SHP77 (cell line): ENCODE measurements at places on chromosomes 12 and 14.
A peak's percentile ranks its signal among the peaks of the same experiment; 100 is the strongest.

DNA sequence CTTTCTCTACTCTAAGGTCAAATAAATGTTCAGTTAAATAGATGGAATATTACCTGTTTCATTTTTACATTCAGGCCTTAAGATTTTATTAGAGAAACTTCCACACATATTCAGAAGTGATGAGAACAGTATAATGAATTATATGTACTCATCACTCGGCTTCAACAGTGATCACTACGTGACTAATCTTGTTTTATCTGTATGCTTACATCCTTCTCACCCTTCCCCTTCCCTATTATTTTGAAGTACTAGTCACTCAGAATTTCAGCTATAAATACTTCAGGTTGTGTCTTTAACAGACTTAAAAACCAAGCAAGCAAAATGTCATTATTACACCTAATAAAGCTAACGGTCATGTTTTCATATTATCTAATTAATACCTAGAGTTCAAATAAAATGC, 34.9 kb downstream of the ETV6 start:
- DNase-seq, result no peak

- DNase-seq, result no peak
Observed at GRCh38 chr12:31120392-31121008, 46.8 kb downstream of the DDX11 start.

DNA sequence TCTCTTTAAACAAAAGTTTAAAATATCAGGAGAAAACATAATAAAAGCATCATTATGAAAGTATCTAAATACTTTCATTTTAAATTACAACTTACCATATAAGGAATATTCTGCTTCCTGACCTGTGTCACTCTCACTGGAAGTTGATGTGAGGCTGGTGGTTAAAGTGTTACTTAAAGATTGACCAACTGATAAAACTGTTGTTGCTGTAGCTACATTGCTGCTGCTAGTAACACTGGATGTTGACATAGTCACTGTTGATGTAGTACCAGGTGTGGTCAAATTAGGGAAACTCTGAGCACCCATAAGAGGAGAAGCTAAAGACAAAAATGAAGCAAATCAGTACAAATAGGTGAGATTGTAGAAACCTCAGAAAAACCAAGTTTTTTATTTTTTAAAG, 79.9 kb downstream of the HECTD1 start:
- DNase-seq, result no peak

GRCh38 chr12:49552425-49552824, 13.6 kb downstream of the KCNH3 start:
- no peak for DNase-seq

DNA sequence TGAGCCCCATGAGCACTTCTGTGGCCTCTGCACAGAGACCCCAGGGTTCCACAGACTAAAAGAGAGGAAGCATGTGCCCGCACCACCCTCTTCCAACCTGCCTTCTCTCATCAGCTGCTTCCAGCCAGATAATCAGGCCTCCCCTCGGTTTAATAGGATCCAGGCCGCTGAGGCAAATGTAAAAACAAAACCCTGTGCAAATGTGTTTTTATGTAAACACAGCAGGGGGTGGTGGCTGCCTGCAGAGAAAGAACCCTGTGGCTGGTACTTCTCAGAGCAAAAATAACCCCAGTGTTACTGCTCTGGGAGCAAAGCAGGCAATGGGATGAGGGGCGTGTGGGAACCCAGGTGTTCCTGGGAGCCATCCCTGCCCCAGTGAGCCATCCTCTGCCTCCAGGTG, 46.2 kb downstream of the WSCD2 start:
- no peak for DNase-seq

DNA sequence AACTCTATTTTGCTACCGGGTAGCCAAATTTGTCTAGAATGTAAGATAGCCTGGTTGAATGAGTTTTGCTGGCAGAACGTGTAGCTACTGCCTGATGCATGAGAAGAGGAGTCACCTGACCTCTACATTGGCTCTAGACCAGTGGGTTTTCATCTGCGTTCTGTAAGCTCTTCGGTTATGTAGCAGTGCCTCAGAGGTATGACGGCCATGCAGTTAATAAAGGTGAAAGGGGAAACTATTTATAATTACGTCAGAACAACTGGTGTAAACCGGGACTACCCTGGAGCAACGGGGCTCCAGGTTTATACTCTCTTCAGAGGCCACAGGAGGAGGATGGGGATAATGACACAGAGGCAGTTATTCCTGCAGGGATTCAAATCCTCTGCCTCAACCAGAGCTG, 173.4 kb upstream of the KITLG start:
- DNase-seq, result no peak

DNA sequence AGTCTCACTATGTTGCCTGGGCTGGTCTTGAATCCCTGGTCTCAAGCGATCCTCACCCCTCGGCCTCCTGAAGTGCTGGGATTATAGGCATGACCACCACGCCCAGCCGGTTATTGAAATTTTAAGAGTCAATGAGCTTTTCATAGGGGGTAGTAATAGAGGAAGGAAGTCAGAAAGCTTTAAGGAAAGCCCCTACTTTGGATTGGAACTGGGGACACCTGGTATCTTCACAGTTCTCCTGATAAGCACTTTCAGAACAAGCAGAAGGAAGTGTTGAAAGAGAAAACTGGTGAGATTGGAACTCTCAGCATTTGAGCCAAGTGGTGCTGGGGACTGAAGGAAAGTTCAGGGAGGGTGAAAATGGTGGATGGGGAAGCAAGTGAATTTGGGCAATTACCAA, 5.1 kb downstream of the SLC4A8 start:
- no peak for DNase-seq

GRCh38 chr12:114673169-114673833, 10.7 kb downstream of the TBX3 start:
- no peak for DNase-seq

DNA sequence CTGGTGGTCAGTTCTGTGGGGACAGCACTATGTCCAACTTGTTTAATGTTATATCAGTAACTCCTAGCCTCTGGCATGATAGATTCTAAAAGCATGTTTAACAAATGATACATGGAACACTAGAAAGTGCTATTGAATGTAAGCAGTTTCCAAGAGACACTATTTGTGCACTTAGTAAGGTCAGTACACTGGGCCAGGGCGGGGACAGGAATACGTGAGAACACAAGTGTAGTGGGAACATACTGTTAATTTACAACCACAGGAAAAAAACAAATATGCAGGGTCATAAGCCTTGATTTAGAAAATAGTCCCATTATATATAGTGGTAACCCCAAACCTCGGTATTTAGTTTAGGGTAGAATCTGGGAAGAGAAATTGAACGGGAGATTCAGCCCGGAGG, 88.9 kb upstream of the SLC38A2 start:
- DNase-seq, result no peak

DNA sequence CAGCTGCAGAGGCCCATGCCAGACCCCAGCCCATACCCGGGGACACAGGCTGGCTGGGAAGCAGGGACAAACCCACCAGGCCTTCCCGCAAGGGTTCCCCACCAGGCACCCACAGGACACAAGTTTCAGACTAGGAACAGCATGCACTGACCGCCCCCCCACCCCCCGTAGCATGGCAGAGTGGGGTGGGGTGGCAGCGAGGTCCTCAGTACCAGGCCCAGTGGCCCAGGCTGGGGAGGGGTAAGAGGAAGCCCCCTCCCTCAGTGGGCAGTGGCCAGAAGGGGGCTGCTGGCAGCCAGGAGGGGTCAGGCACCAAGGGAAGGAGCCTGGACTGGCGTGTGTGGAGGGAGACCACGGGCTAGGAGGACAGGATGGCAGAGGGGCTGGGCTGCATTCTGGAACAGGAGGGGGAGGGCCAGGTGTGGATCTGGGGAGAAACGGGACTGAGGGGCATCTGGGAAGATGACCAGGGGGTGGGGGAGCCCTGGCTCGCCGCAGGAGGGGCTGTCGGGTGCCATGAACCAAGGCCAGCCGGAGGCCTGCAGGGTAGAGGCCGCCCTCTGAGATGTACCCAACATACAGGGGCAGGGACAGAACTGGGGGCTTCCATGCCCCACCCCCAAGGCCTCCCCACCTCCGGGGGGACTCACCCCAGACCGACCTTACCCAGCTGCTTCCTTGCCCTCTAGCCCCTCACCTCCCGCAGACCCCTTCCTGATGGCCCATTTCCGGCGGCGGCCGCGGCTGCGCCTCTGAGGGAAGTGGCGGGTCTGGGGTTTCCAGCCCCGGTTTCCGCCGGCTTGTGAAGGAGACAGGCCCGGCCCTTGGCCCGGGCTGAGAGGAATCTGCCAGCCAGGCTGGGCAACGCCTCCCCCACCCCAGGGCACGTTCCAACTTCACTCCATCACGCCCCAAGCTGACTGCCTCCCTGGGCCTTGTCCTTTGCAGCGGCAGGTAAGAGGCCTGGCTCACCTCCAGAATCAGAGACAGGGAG, 5.6 kb upstream of the JAG2 start:
- DNase-seq, result no peak

GRCh38 chr12:55670276-55670675, 33.6 kb downstream of the OR10P1 start:
- no peak for DNase-seq

GRCh38 chr14:50060871-50061663, 55.3 kb downstream of the VCPKMT start:
- DNase-seq, result peak; percentile 62

GRCh38 chr12:108273217-108273616, 65.9 kb downstream of the CMKLR1 start:
- no peak for DNase-seq

- no peak for DNase-seq
Observed at GRCh38 chr12:1065629-1066028, 74.6 kb downstream of the ERC1 start.

DNA sequence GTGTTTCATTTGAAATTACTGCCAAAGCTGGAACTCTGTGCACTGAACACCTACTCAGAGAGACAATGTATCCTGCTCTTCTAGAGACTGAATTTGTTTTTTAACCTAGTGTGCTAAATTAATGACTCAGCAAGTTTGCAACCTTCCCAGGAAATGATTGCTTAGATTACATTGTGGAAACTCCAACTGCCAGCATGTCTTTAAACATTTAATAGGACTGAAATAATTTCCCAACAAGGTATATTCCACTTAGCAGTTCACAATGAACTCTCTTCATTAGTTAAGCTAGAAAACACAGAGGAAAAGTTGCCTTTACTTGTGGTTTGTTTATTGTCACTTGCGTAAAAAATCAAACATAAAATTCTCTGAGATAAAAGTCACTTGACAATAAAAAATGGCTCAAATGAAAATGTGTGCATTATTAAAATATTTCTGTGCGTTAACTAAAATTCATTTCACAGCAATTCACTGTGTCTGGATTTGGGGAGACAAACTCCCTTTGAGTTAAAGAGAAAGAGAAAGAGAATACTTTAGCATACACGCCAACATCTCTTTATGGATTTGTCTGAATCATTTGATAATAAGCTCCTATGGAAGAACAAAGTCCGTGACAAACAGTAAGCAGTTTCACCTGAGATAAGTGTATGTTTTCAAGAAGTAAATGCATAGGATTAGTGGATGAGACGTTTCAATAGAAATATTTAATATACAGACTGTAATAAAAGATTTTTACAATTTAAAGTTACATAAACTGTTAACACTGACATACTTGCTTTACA, 284.0 kb downstream of the PRKD1 start:
- no peak for DNase-seq

DNA sequence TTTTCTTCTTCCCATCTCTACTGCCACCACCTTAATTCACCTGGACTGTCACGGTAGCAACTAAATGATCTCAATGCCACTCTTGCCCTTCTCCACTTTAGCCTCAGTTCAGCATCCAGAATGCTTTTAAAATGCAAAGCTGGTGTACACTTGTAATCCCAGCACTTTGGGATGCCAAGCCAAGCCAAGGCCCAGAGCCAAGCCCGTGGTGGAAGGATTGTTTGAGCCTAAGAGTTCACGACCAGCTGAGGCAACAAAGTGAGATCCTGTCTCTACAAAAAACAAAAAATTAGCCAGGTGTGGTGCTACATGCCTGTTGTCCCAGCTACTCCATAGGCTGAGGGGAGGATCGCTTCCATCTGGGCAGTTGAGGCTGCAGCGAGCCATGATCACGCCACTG, 5.9 kb downstream of the CIPC start:
- no peak for DNase-seq
